NCI-H1930 (cell line): ENCODE measurements at places on chromosomes 1 and 21.

DNA sequence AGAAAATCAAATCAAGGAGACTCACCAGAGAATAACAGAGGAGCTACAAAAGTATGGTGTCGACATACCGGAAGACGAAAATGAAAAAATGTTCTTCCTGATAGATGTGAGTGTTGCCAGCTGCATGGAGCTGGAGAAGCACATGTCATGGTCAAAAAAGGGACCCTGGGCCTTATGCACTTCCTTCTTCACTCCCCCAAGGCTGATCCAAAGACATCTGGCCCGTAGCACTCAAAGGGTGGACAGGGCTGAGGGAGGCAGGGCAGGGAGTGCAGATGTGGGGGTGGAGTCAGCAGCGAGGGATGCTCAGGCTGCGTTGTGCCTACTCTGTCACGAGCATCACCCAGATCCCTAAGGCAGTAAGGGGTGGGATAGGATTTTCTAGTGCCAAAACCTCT is 19.4 kb downstream of the MX1 start:
- no peak for DNase-seq

DNA sequence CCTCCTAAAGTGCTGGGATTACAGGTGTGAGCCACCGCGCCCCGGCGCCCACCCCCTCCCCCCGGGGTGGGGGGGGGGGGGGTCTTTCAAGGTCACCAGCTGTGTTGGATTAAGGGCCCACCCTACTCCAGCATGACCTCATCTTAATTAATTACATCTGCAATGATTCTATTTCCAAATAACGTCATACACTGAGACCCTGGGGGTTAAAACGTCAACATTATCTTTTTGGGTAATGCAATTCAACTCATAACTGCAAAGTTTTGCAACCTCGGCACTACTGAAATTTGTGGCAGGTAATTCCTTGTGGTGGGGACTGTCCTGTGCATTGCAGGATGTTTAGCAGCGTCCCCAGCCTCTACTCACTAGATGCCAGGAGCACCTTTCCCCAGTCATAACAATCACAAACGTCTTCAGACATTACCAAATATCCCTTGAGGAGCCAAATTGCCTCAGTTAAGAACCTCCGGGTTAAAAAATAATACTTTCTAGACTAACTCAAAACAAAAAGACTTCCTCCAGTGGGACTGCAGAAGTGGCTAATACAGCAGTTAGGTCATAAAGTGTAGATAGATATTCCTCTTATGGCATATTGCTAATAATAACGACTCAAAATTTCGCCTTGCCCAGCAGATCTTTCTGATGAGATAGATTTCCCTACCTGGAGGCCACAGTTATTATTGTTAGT is 233.0 kb upstream of the KAZN start:
- DNase-seq, result no peak

GRCh38 chr21:25911730-25912401 is 177.1 kb downstream of the GABPA start:
- DNase-seq, result no peak

- no peak for DNase-seq
Observed at GRCh38 chr1:103561643-103562395, 9.6 kb upstream of the AMY2B start.

DNA sequence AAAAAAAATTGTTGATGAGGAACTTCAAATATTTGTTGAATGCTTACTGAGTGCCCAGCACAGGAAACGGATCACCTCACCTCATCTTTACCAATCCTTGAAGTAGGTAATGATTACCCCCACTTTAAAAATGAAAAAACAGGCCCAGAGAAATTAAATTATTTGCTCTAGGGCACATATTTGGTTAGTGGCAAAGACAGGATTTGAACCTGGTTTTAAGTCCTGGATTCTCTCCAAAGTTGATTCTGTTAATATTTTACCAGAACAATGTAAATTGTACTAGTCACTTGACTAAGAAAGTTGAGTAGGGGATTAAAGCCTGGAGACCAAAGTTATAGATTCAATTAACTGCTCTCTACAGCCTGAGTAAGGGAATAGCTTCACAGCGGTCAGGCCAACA is 97.9 kb downstream of the GIPC2 start:
- no peak for DNase-seq

- no peak for DNase-seq
Observed at GRCh38 chr21:34690793-34691175, 22.0 kb downstream of the CLIC6 start.

DNA sequence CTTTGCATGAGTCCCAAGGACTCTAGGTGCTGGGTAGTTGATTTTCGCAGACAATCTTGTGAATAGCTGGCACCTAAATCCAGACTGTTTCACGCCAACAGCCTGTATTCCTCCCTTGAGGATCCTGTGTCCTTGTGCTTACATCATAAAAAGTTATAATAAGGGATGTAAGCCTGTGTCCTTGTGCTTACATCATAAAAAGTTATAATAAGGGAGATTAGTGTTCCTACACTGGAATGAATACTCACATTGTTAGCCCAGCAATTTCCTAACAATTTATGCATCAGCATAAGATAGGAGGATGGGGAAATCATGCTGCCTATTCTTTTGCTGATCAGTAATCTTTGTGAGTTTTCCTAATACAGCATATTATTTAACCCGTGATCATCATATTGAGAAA is 4.0 kb upstream of the HSD3B2 start:
- no peak for DNase-seq

DNA sequence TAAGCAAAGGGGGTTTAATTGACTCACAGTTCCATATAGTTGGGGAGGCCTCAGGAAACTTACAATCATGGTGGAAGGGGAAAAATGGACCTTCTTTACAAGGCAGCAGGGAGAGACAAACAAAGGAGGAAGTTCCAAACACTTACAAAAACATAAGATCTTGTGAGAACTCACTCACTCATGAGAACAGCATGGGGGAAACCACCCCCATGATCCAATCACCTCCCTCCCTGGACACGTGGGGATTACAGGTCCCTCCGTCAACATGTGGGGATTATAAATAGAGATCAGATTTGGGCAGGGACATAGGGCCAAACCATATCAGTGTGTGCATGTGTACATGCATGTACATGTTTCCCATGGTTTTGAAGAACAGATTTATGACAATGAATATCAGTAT is 5.5 kb upstream of the SMG7 start:
- DNase-seq, result no peak

DNA sequence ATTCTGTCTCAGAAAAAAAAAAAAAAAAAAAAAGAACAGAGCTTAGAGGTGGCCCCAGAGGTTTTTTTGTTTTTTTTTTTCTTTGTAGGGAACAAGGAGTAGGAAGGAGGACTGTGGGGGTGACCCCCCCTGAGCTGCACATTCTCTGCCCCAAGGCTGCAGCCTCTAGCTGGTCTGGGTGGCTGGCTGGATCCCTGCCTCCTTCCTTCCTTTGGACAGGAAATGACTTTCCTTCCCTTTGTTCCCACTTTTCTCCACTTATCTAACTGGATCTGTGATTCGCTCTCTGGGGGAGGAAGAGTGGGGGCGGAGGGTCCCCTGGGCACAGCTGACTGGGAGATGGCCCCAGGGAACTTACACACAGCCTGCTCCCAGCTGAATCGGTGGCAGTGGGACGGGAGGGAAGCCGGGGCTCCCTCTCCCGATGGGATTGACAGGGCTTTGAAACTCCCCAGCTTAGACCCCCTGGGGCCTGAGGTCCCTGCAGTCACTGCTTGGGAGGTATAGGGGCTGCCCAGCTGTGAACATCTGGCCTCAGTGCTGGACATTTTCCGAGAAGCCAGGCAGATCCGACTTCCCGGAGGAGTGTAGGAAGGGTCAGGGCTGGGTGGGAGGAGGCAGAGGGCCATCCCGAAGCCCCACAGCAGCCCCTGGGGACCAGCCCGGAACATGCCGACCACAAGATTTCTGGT is 2.1 kb downstream of the FBLIM1 start:
- no peak for DNase-seq
